ENCODE measurements at places on chromosomes 3 and 15.

DNA sequence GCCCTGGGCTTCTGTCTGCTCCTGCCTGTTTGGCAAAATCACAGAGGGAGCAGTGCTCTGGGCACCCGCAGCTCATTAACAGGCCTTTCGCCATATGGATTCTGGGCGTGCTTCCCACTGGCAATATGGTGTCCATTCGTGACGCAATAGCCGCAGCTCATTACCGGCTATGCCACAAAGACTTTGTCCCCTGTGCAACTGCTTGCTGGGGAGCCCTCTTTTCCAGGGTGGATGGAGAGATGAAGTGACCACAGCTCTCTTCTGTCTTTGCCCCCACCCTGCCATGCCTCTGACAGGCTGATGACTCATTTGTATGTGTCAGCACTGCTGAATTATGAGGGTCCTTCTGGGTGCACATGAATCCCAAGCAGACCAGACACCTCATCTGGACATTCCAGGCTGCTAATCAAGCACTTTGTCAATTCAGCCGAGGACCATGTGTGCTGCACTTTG lies 214.3 kb upstream of the FEZF2 start:
- DNase-seq, result no peak

DNA sequence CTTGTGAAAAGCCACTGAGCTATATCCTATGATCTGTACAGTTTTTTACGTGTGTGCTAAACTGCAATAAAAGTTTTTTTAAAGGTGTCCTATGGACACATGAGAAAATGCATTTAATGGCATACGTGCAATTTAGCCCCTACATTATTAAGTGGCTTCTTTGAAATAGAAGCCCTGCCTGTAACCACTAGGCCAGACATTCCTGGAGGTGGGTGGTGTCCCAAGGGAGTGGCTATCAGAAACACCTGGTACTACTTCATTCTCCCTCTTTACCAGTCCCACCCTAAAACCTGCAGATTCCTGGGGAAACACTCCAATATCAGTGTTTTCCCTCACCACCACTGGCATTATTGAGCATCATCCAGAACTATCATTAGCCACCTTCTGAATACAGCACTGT lies 100.0 kb downstream of the OXNAD1 start:
- DNase-seq, result no peak

DNA sequence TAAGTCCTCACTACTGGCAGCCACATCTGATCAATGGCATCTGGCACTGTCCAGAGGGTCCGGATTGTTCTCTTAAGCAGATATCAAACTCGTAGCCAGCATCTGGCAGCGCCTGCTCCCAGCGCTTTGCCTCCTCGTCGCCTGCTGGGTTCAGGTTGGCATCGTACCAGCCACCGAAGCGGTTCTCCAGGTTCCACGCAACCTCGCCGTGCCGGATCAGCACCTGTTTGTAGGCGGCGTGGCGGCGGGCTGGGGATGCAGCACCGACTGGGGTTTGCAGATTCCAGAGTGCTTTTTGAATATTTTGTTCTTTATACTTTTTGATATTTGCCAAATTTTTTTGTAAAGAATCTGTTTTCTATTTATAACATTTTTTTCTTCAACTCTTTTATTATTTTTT lies 111.6 kb downstream of the NR2F2 start:
- no peak for DNase-seq

DNA sequence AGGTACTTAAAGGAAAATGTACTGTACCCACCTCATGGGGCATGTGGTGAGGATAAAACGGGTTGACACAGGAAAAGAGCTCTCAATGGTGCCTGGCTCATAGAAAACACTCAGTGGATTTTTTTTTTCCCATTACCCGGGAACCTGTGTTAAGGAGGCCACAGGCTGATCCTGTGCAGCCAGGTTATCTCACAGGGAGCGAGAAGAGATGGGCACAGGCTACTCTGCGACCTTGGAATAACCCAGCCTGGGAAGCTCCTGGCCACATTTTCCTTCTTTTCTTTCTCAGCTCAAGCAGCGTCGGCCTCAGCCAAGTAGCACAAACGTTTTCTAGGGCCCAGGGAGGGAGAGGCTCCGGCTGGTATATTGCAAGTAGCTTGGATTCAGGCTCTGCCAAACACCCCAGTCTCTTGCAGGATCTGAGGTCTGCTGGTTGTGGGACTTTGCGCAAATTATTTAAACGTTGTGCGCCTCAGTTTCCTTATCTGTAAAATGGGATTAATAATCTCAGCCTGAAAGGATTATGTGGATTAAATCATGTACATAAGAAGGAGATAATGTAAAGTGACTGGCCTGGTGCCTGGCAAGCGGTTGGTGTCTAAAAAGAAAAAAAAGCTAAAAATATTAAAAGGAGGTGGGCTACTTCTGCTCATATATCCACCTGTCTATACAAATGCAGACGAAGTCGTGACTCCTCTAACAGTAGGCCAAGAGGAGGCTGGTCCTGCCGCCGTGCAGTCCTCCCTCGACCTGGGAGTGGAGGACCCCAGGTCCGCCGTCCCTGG lies 2.2 kb downstream of the FURIN start:
- no peak for DNase-seq

- no peak for DNase-seq
Measured at GRCh38 chr3:189303584-189303983, 131.8 kb downstream of the TPRG1 start.

- no peak for DNase-seq
Measured at GRCh38 chr3:103894162-103894822, 1459.5 kb downstream of the ZPLD1 start.

- no peak for DNase-seq
Measured at GRCh38 chr3:46717447-46718231, at the start of gene PRSS50. TSS of gene PRSS50 (minus strand) at chr3:46717869. CDS start at chr3:46717824, 45 bp downstream.

GRCh38 chr3:50146316-50146901 lies 8.7 kb upstream of the SEMA3F start:
- DNase-seq, result no peak

GRCh38 chr3:25863416-25863959 lies 73.6 kb downstream of the OXSM start:
- no peak for DNase-seq

DNA sequence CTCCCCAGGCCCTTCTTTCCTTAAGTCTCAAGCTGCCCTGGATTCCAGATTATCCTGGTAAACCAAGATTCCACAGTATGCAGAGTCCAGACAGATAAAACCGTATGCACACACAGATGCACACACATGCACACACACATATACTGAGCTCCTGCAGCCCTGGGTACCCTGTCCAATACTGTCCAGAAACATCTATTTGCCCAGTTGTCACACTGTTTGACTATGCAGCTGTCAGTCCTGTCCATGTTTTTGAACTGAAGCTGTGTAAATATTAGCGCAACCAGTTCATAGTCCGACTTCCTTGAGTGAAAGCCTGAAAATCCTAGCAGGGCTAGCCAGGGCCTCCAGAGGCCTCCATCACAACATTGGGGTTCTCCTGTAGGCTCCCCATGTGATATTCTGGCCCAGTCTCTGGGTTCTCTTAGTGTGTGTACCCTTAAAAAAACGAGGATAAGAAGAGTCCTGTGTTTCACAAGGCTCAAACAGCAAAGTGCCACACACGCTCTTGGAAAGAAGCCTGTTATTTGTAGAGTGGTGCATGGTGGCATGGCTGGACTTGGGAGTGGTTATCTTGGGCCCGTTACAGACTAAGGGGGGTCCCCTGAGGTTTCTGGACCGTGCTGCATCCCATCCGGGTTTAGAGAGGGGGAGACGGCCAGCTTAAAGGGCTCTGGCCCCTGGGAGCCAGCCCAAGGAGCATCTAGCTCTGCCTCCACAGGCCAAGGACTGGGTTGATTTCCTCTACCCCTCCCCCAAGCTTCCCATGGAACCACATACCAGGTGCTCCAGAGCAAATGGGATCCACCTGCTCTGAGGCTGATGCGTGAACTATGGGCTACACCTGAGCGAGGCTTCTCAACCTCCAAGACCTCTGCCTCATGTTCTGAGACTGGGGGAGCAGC lies 108.3 kb downstream of the IQSEC1 start:
- no peak for DNase-seq

Data from CD4-positive, alpha-beta T cell treated with Interleukin-2 at 100 ng/mL for 4 hours (primary cell).